ENCODE measurements at places on chromosomes 7 and 10. TPM values are rescaled to one million over a fixed set of nuclear protein-coding genes. Genes with fewer than 3 reads are reported as not detected.

GRCh38 chr10:102868911-102869257 lies 386 bp upstream of the AS3MT start:
- H3K4me3 ChIP-seq = peak overlapping the region; percentile 88
- no peak for DNase-seq
- H3K27ac ChIP-seq = peak overlapping the region; percentile 52
- peaks cover 6% of the 10 kb centered on the region for H3K36me3 ChIP-seq
- peaks cover 21% of the 10 kb centered on the region for H3K4me1 ChIP-seq
- H3K27me3 ChIP-seq = peaks cover 6% of the 10 kb centered on the region

- no peak for DNase-seq
- H3K4me1 ChIP-seq = peaks cover 15% of the 10 kb centered on the region
- no peak overlapping the region for H3K4me3 ChIP-seq
- no peaks in the 10 kb centered on the region for H3K36me3 ChIP-seq
Observed at GRCh38 chr10:110616493-110617033, 27.6 kb upstream of the RBM20 start.

GRCh38 chr7:54116956-54117355 lies 425.2 kb upstream of the VSTM2A start:
- no peak overlapping the region for H3K4me3 ChIP-seq
- H3K27ac ChIP-seq = no peak overlapping the region
- no peaks in the 10 kb centered on the region for H3K36me3 ChIP-seq
- H3K27me3 ChIP-seq = no peaks in the 10 kb centered on the region
- H3K4me1 ChIP-seq = no peaks in the 10 kb centered on the region

GRCh38 chr10:13820964-13821337 lies 234.2 kb downstream of the PRPF18 start:
- H3K36me3 ChIP-seq = peaks cover 28% of the 10 kb centered on the region
- peaks cover 44% of the 10 kb centered on the region for H3K4me1 ChIP-seq
- DNase-seq = no peak
- no peak overlapping the region for H3K4me3 ChIP-seq

GRCh38 chr7:38284553-38284952 lies 11.1 kb upstream of the TARP start:
- no peak overlapping the region for H3K4me3 ChIP-seq
- peaks cover 2% of the 10 kb centered on the region for H3K27me3 ChIP-seq
- no peak for DNase-seq

GRCh38 chr10:103960103-103960502 lies 6.8 kb upstream of the SLK start:
- peaks cover 10% of the 10 kb centered on the region for H3K27me3 ChIP-seq
- H3K4me3 ChIP-seq = no peak overlapping the region
- no peaks in the 10 kb centered on the region for H3K4me1 ChIP-seq
- no peak overlapping the region for H3K27ac ChIP-seq
- H3K36me3 ChIP-seq = peaks cover 4% of the 10 kb centered on the region

DNA sequence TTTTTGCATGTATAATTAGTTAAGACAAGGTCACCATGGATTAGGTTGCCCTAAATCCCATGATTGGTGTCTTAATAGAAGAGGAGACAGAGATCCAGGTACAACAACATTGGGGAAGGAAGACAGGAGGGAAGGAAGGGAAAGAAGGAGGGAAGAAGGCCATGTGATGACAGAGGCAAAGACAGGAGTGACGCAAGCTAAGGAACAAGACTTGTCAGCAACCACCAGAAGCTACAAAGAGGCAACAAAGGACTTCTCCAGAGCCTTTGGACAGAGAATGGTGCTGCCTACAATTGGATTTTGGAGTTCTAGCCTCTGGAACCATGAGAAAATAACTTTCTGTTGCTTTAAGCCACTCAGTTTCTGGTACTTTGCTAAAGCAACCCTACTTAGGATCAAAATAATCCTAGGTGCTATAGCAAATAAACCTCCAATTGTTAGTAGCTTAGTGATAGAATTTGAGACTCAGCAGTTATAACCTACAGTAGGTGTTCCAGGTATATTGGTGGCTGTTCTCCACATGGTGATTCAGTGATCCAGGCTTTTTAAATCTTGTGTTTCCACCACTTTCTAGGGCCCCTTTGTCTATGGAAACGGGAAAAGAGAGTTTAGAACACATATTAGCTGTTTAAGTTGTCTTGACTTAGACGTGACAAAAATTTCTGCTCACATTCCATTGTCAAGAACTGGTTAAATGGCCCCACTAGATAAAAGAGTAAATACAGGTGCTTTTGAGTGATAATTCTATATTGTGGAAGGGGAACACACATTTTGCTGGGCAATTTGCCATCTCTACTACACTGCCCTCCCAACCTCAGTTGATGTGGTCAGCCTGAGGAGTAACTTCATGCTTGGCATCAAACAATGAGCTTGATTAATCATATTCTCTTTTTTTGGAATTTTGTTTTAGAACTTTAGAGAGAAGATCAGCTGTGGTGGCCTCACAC lies 70.5 kb upstream of the SP4 start:
- H3K27me3 ChIP-seq = peaks cover 2% of the 10 kb centered on the region
- no peak for DNase-seq
- H3K4me1 ChIP-seq = no peaks in the 10 kb centered on the region
- H3K27ac ChIP-seq = no peak overlapping the region
- H3K36me3 ChIP-seq = no peaks in the 10 kb centered on the region
- H3K4me3 ChIP-seq = no peak overlapping the region

DNA sequence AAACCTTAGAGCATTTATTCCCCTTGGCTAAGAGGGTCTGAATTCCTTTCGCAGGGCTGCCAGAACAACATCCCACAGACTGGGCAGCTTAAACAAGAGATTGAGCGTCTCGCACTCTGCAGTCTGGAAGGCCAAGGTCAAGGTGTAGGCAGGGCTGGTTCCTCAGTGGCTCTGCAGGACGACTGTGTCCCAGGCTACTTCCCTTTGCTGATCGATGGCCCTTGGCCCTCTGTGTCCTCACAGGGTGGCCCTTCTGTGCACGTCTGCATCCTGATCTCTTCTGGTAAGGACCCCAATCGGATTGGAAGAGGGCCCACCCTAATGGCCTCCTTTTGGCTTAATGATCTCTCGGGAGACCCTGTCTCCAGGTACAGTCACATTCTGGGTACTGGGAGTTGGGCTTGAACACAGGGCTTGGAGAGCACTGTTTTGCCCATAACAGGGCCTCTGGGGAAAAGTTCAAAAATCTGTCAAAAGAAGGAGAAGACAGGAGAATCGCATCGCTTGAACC lies 35.1 kb upstream of the DNAJB6 start:
- no peak for DNase-seq
- peaks cover 7% of the 10 kb centered on the region for H3K36me3 ChIP-seq
- no peak overlapping the region for H3K4me3 ChIP-seq
- H3K27ac ChIP-seq = peak overlapping the region; percentile 82
- H3K27me3 ChIP-seq = no peaks in the 10 kb centered on the region
- peaks cover 38% of the 10 kb centered on the region for H3K4me1 ChIP-seq

HTR7 gene
- total RNA-seq = 0.34 TPM

GRCh38 chr10:72794260-72794659 lies 99.3 kb upstream of the OIT3 start:
- DNase-seq = no peak
- H3K4me3 ChIP-seq = no peak overlapping the region
- H3K27me3 ChIP-seq = no peaks in the 10 kb centered on the region
- peak overlapping the region; percentile 81 for H3K27ac ChIP-seq
- H3K4me1 ChIP-seq = peaks cover 38% of the 10 kb centered on the region

Data from HFFc6 (cell line).